ENCODE measurements at places on chromosomes 3 and 15. TPM values are rescaled to one million over a fixed set of nuclear protein-coding genes. Genes with fewer than 3 reads are reported as not detected.

GHRL gene
- total RNA-seq: 3.0 TPM

DNA sequence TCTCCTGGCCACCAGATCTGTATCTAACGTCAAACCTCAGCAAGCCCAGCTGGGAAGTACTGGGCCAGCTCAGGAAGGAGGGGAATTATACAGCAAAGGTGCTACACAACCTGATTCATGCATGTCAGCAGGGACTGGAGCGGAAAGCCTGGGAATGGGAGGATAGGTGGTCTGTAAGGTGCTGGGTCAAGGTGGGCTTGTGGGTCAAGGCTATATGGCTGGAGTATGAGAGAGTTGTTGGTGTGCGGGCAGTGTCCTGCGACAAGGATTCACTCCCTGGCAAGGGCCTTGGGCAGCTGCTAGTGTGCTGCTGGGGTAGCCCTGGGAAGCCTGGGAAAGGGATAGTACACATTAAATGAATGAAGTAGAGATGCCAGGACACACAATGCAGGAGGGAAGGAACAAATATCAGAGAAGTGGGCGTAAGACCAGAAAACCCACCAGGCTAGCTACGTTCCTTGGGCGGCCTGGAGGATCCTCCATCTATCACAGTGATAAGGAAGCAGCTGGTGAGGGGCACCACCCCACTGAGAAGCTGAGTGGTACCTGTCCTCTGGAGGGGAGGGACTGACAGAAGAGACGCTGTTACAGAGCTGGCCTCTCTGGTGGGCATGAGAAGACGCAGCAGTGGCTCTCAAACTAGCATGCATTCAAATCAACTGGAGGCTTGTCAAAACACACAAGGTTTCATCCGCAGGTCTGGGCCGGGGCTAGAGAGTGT, 8.5 kb upstream of the SYNM start:
- no peak for DNase-seq

SRPRB gene
- total RNA-seq: 32.8 TPM

GRCh38 chr3:32117320-32117719, 10.9 kb downstream of the GPD1L start:
- DNase-seq: no peak

GRCh38 chr3:99899603-99900002, 81.9 kb downstream of the CMSS1 start:
- DNase-seq: no peak

- no peak for DNase-seq
These were observed 39.7 kb downstream of the NPTN start for GRCh38 chr15:73593304-73594074.

ADAMTS17 gene
- total RNA-seq: 8.1 TPM

- no peak for DNase-seq
These were observed 229.5 kb upstream of the ROPN1 start for GRCh38 chr3:124221422-124221821.

GRCh38 chr3:142888099-142888480, 793 bp downstream of the PCOLCE2 start:
- no peak for DNase-seq

GRCh38 chr15:101697488-101697887, 26.8 kb downstream of the TARS3 start:
- DNase-seq: no peak

GRCh38 chr15:25236861-25237155, 202.0 kb downstream of the UBE3A start:
- no peak for DNase-seq

- DNase-seq: no peak
These were observed 27.7 kb upstream of the LPP start for GRCh38 chr3:188126276-188126675.

DNA sequence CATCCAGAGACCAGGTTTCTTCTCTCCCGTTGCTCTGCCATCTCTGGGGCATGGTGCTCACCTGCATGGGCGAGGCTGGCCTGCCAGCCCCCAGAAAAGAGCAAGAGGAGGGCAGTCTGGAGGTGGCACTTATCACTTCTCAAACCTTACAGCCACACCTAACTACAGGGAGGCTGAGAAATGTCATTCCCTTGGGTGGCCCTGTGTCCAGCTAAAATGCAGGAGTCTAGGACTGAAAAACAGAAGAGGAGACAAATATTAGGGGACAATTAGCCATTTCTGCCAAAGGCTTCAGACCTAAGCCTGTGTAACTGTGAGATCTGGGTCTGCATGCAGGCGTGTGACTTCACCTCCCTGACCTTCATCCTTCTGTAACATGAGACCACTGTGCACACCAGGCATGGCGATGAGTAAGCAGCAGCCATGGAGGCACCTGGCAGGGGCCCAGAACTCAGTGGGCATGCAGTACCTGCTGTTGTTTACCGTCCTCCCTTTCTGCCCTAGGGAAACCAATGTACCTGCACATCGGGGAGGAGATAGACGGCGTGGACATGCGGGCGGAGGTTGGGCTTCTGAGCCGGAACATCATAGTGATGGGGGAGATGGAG, 83.4 kb downstream of the MESD start:
- DNase-seq: no peak

IL20RB gene
- 1.6 TPM for total RNA-seq

CD86 gene
- 6.0 TPM for total RNA-seq

- DNase-seq: no peak
These were observed 2.3 kb upstream of the MUC4 start for GRCh38 chr3:195813916-195814640.

- no peak for DNase-seq
These were observed 5.7 kb downstream of the ESYT3 start for GRCh38 chr3:138440121-138440521.

DNA sequence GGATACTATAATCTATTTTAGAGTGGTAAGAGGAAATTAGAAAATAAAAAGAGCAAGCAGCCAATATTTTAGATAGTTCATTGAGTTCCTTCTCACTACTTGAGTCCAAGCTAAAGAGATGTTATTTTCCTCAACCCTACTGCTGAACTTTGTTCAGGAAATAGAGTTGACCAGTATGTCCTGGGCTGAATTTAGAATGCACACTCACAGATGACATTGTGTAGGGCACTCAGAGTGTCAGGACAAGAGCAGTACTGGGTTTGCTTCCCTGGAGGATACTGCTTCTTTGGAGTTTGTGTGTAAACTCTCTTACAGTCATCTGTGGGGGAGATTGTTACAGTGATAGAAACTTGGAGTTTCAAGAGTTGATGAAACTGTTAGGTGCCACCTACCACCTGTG, 80.0 kb upstream of the AGBL1 start:
- DNase-seq: no peak

GATA2 gene
- 5.2 TPM for total RNA-seq

GRCh38 chr15:48627260-48627940, 18.1 kb downstream of the FBN1 start:
- no peak for DNase-seq
